ENCODE measurements at places on chromosomes 13 and 19.
A peak's percentile ranks its signal among the peaks of the same experiment; 100 is the strongest.

DNA sequence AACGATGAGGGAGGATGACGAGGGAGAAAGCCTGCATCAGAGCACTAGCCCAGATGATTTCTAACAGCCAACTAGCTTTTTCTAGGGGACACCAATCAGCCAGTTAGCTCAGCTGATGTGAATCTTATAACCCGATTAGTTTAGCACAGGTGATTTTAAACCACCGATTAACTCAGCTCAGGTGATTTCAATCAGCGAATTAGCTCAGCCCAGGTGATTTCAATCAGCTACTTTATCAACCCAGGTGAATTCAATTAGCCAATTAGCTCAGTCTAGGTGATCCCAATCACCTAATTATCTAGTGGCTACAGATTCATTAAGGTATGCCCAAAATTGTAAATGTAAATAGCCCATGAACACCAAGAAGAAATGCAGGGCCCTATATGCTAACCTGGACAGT, 146.9 kb downstream of the ZNF486 start:
- no peak for DNase-seq

DNA sequence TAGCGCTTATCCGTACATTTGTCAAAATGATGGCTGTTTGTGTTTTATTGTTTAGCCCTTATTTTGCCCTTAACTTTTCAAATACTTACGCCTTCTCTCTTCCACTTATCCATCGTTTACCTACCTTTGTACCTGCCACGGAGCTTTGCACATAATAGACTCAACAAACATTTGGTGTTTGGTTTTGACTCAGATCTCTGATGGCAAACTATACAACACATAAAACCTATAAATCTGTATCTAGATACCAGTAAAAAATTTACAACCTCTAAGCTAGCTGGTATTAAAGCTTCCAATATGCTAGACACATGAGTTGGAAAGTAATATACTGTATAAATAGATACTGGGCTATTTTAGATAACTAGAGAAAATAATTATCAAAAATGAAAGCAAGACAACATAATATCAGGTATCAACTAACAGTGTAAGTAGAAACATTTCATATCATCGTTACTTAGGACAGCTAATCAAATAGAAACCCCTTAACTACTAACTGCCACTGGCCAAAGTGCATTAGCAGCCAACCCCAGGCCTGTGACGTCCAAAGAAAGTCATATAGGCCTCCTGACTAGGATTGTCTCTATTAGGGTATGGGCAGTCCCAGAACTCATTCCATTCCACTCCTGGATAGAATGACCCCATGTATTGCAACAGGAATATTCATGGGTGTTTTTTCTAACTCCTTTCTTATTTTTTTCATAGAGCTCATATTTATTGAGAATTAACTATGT, 53.8 kb downstream of the KCTD12 start:
- DNase-seq = no peak

- no peak for DNase-seq
Observed at GRCh38 chr19:44731622-44732021, 16.9 kb upstream of the BCL3 start.

GRCh38 chr19:18009412-18010066, 1.6 kb downstream of the ARRDC2 start:
- peak; percentile 51 for DNase-seq

DNA sequence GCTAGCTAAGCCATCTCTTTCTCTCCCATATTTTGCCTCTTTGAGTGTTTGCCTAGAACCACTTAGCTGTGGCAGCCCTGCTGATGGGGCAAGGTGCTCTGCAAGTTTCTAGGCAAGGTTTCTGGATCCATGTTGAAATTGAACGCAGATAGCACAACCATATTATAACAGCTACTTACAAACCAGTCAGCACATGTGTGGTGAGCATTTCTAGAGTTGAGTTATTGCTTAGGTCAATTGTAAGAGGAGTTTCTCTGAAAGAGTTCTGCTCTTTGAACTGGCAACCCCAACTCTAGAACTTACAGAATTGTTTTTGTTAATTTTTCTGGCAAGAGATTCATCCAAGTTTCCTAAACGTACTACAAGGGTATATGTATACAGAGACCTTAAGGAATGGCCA, 103.3 kb downstream of the GGACT start:
- DNase-seq = no peak

DNA sequence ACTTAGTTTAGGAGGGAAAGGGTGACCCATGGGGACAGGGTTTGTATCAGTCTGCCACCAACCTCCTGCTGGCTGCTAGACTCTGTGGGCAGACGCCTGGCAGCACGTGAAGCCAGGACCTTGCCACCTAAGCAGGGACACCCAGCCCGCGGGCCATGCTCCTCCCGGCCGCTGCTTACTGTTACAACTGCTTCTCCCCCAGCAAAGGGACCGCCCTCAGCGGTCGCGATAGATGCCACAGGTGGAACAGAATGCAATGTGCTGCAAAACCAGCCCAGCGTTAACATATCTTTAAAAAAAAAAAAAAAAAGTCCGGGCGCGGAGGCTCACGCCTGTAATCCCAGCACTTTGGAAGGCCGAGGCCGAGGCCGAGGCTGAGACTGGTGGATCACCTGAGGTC, 1.9 kb upstream of the RHPN2 start:
- no peak for DNase-seq

- DNase-seq = peak; percentile 65
Observed at GRCh38 chr19:32691952-32692726, 518 bp downstream of the NUDT19 start.

- no peak for DNase-seq
Observed at GRCh38 chr19:49949742-49950589, 11.0 kb downstream of the SIGLEC11 start.

Data from fibroblast of skin of scalp (primary cell).